ENCODE measurements at places on chromosomes 7 and 10. TPM values are rescaled to one million over a fixed set of nuclear protein-coding genes. Genes with fewer than 3 reads are reported as not detected.

GRCh38 chr10:69506834-69507713 lies 55.8 kb downstream of the TSPAN15 start:
- DNase-seq = no peak

DNA sequence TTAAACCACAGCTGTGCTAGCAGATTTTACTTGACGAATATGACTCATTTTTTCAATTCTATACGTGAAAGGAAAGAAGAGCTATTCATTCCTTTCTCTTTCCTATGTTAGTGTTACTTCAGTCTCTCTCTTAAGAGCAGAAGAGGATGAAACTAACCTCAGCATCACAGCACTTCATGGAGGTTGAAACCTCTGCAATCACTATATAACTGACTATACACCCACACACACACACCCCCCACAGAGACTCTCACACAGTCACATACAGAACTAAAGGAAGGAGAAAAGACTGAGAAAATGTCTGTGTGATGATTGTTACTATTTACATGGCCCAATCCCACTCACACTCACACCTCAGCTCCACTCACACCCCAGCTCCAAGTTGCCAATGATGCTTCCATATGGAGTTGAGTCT lies 104.2 kb downstream of the KIF20B start:
- DNase-seq = no peak

DNA sequence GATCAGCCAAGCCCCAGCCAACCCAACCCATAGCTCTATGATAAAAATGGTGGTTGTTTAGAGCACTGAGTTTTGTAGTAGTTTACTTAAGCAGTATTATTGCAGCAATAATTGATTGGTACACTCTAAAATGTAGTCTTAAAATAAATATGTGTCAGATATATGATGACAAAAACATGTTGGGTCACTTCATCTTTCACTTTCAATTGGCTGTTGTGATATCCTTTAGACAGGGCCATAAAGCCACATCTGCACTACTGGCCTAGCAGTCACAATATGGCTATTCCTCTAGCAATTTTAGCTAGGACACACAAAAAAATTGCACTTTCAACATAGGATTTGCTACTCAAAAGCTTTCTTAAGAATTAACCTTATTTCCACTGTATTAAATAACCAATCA lies 5.9 kb upstream of the CAV1 start:
- no peak for DNase-seq

Gene TBXAS1
- total RNA-seq = 19.8 TPM

Gene PTPN20
- 1.7 TPM for total RNA-seq

Gene MNX1
- not detected for total RNA-seq

GRCh38 chr7:66258409-66258808 lies 53.3 kb downstream of the TPST1 start:
- DNase-seq = no peak

DNA sequence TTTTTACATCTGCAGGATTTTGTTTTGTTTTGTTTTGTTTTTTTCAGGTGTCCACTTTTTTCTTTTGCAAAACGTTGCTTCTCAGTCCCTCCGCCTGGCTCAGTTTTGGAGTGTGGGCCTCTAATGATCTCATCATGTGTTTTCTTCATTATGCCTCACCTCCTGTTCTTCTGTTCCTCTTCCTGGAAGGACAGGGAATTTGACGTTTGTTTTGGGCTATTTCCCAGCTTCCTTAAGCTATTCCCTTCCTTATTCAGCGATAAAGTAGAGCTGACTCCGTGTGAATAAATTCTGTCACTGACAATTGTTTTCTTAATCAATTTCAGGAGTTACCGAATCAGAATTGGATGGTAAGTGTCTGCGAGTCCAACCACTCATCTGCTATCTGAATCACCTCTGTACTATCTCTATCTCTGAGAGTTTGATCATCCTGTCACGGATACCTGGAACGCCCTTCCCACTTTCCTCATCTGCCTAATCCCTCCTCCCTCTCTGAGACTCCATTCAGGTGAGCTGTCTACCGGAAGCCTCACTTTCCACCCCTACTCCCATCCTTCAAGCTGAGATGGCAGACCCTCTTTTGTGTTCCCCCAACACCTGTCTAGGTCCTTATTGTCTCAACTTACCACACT lies 218.4 kb downstream of the GATA3 start:
- DNase-seq = no peak

DNA sequence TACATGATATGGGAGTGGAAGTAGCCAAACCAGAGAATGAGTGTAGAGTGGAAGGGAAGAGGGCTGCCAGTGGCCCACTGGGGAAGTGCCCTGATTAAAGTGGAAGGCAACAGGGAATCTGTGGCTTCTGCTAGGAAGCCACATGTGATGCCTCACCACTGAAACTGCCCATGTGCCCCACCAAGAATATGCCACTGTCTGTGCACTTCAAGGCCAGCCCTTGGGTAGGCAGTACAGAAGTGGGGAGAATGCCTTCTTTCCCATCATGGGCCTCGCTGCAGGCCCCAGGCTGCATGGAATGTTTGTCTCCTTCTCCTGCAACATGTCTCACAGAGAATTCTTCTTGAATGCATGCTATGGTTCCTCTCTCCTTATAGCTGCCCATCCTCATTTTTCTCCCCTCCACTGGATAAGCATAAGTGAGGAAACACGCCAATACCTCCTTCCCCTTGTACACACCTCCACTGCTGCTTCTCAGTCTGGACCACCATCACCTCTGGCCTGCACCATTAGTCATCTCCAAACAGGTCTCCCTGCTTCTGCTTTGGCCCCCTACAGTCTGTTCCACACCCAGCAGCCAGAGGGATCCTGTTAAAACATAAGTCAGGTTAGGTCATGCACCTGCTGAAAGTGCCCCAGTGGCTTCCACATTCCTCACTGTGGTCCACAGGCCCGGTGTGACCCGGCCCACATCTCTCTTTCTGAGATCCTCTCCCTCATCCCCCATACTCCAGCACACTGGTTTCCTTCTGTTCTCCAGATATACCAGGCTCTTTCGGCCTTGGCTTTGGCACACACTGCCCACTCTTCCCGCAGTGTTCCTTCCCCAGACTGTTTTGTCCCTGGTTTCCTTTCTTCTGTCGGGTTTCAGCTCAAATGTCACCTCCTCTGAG lies 37.1 kb downstream of the SNX10 start:
- DNase-seq = no peak

Gene C7orf33
- total RNA-seq = not detected

Gene OGDHL
- 26.8 TPM for total RNA-seq

Gene COL28A1
- total RNA-seq = 14.3 TPM

Gene TCERG1L
- 0.18 TPM for total RNA-seq

DNA sequence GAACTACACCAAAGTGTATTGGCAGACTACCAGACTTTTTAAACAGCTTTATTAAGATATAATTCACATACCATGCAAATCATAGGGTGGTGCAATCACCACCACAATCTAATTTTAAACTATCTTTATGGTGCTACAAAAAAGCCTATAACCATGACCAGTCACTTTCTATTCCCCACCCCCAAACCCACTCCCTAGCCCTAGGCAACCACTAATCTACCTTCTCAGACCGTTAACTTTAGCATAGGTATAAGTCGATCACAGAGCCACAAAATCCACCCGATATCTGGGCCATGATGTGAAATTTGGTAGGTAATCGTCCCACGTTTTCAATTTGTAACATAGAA lies 536 bp upstream of the POM121 start:
- no peak for DNase-seq

DNA sequence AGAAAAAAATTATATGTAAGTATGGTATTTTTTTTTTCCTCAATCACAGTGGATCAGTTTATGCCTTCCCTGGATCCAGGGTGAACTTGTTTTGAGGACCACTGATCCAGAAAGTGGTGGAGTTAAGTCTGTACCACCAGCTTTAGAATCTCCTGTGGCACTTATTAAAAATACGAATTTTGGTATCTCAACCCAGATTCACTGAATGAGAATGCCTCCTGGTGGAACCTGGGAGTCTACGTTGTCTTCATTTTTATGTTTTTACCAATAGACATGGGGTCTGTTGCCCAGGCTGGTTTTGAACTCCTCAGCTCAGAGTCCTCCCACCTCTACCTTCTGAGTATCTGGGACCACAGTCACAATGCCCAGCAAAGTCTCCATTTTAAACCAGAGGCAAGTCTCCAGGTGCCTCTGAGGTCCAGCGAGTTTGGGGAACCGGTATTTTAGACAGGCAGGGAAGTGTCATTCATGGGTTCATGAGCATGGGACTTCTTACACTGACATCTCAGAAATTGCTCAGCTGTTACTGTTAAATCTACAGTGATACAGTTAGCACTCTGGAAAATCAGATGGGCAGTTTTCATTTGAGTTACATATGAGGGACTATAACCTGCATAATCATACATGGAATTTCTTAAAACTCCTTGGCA lies 200.9 kb downstream of the AUTS2 start:
- DNase-seq = no peak

DNA sequence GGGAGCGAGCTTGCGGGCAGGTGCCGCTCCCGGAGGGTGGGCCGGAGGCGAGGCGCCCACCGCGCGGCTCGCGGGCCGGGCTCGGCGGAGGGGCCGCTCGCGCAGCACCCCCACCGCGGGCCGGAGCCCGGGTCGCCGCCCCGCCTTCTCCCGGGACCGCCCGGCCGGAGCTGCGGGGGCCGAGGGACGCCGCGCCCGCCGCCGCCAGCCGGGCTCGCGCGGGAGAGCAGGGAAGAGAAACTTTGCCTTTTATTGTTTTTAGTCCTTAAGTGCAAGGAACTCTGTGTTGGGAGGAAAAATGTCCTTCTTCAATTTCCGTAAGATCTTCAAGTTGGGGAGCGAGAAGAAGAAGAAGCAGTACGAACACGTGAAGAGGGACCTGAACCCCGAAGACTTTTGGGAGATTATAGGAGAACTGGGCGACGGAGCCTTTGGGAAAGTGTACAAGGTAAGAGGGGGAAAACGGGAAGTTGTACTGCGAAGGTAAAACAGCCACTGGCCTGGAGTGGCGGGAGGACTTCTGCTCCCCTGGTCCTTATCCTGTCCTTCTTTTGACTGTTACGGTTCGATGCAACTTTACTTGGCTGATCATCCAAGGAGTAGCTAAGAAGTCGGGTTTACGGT lies 620 bp downstream of the SLK start:
- no peak for DNase-seq

- DNase-seq = no peak
These were observed 826.3 kb upstream of the MBL2 start for GRCh38 chr10:53598914-53599313.

Gene SPDYE9
- not detected for total RNA-seq

Gene EN2
- not detected for total RNA-seq

DNA sequence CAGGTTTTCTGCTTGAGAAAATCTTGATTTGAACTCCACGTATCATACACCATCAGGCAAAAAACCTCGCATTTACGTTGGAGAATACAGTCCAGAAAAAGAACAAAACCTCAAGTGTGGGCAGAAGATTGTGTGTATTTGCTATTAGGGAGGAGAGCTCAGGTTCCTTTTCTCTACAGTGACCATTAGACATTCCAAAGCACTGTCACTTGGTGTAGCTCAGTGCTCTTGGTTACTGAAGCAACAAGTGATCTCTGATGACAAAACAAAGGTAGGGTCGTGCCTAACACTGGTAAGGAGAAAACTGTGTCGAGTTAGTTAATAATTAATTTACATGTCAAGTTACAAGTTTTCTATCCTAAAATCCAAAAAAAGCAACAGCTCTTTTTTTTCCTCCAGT lies 72.6 kb downstream of the C1GALT1 start:
- DNase-seq = peak; percentile 58

GRCh38 chr7:55325371-55325792 lies 39.8 kb upstream of the LANCL2 start:
- peak; percentile 52 for DNase-seq

- DNase-seq = no peak
These were observed 26.4 kb upstream of the HSPA12A start for GRCh38 chr10:116768786-116769185.

DNA sequence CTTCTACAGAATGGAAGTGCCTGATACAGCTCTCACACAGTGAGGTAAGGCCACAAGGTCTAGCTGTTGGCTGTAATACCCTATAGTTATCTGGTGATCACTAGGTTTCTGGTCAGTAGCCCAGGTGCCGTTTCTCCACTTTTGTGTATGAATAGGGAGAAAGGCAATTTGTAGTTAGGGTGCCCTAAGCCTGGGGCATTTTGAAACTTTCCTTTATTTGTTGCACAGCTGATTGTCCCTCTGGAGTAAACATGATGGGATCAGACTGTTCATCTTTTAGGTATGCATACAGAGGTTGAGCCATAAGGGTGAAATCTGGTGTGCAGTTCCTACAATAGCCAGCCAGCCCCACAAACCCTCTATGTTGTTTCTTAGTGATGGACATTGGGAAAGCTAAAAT lies 112.4 kb downstream of the ANKRD26 start:
- no peak for DNase-seq

Gene PODXL
- total RNA-seq = 30.4 TPM

DNA sequence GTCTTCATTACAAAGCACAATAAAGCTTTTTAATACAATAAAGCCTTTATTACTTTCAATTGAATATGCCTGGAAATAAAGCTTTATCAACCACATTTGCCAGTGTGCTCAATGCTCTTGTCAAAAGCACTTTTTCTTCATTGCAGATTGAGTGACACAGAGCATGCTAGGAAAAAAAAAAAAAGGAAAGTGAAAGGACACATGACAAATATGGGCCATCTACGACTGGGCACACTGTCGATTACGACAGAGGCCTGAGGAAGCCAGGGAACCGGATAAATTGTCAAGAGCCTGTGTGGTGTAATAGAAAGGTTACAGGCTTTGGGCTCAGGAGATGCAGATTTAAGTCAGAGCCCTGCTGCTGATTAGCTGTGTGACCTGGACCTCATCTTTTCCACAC lies 84.8 kb upstream of the LRGUK start:
- no peak for DNase-seq

DNA sequence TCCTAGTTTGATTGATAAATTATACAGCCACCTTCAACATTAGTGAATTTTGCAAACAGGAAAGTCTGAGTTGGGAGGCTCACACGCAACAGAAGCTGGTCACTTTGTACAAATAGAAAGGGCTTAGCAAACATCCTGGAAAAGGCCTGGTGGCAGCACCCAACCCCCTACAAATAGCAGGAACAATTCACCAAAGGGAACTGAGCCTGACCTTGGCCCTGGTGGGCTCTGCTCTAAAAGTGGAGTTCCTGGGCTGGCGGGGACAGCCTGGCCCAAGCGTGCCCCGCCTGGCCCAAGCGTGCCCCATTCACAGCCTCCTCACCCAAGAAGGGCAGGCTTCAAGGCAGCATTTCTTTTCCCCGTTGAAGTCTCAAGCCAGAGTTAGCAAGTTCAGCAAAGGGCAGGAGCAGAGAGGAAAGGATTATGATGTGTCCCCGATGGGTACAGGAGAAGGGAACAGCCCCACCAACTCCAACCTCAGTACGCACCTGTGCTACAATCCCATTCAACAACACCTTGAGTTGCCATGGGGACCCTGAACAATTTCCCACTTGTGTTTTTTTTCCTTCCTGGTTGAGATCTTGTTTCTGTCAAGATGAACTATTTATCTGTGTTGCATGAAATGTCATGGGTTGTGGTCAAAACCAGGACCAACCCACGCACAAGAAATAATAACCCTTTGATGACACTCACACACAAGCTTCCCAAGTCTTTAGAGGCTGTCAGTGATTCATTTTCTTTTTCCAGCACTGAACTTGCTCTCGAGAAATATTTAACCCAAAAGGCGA lies 43.4 kb downstream of the RGS10 start:
- peak; percentile 41 for DNase-seq

Gene ADAP1
- 2.2 TPM for total RNA-seq
